ENCODE measurements at places on chromosomes 2 and 18.

DNA sequence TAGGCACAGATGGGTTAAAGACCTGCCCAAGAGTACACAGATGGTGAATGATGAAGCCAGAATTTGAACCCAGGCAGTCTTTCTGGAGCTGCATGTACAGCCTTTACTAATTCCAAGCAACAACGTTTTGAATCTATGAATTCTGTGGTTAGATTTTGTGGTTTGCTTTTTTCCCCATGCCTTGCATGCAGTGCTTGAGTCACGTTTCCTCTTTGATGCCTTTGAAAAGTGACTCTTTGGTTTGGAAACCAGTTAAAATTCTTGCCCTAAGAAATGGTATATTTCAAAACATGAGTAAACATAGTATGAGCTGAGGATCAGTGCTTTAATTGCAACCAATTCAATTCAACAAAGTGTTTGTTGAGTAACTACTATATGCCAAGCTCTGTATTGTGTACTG lies 48.2 kb upstream of the PPM1B start:
- DNase-seq, result no peak

DNA sequence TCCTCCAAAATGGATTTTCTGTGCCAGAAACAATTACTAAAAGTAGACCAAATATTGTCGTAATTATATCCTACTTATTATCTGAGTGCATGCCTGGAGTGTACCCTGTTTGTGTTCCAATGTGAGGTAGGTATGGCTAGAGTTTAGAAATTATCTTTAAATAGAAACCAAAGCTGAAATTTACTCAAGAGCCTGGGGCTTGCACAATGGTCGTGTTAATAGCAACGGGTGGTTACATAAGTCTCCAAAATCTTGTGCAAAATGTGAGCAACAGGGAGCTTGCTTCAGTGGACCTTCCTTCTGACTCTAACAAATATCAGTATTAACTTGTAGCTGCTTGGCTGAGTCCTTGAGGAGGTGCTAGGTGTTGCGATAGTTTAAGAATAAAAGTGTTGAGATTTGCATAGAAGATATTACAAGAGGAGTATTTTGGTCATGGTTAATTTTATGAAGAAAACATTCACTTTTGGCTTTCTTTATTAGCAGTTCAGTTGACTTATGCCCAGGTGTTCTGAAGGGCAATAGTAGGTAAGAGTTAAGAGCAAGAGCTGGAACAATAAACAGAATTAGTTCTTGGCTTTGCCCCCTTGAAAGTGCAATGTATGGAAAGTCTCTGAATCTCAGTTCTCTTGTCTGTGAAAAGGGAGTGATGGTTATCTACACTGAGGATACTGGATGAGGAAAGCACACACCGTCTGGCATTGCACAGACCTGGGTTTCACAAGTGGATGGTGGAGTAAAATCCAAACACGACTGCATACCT lies 4.6 kb downstream of the CXCR4 start:
- DNase-seq, result no peak

- DNase-seq, result no peak
These were observed 87.3 kb downstream of the PDK1 start for GRCh38 chr2:172643142-172643541.

DNA sequence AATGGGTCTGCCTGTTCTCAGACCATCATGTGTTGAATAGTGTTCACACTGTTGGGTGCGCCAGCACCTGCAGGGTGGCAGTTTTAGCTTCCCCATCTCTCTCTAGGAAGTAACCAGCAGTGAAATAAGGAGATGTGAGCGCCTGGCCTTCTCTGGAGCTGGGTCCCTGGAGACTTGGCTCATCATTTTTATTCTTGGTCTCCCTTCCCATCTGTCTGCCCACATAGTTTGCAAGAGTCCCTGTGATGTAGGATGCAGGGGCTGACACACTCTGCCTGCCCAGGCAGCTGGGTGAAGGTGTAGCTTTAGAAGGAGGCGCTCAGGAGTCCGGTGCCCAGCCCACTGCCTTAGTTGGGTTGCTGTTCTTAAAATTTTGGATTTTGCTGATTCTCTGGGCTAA lies 172.2 kb downstream of the LDLRAD4 start:
- no peak for DNase-seq

DNA sequence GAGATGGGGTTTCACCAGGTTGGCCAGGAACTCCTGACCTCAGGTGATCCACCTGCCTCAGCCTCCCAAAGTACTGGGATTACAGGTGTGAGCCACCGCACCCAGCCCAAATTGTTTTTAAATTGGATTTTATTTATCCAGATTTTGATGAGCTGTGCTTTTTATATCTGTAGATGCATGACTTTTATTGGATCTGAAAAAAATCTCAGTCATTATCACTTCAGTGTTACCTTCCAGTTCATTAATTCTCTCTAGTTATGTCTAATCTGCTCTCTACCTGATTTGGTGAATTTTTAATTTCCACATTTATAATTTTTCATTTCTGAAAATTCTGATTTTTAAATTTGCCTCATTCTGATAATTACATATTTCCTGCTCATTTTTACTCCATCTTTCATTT lies 13.5 kb downstream of the AGFG1 start:
- no peak for DNase-seq

Data from HAP-1 (cell line).